ENCODE measurements at places on chromosomes 3 and 15.

DNA sequence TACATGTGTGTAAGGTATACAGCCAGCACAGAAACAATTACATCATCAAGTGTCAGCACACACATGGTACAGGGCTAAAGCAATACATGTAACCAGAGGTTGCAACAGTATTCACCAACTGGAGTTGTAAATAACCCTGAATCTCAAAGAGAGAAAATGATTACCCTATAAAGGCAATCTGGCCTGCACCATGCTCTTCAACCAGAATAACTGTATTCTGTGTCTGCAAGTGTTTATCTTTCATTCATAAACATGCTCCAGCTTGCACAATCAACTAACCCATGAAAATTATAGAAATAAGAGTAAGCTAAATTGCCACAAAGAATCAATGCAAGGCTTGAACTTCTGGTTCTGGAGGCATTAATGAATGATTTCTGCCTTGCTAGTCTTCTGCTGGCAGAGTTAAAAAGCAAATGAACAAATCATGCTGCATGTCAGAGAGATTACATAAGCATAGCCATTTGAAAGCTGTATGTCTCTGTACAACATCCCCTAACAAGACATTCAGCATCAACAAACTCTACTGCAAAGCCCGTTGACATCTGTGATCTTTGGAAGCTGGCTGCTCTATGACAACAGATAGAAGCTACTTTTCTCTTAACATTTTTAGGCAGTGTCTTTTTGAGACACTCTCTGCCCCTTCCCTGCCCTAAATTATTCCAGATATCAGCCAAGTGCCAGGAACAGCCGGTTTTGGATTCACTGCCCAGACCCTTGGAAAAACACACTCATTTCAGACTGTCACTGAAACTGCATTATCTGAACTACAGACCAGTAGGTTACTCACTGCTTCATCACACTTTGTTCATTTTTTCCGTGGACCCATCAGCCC lies 871.0 kb downstream of the OTOL1 start:
- no peak for DNase-seq

- DNase-seq, result no peak
Observed at GRCh38 chr3:13192471-13193213, 119.4 kb upstream of the IQSEC1 start.

DNA sequence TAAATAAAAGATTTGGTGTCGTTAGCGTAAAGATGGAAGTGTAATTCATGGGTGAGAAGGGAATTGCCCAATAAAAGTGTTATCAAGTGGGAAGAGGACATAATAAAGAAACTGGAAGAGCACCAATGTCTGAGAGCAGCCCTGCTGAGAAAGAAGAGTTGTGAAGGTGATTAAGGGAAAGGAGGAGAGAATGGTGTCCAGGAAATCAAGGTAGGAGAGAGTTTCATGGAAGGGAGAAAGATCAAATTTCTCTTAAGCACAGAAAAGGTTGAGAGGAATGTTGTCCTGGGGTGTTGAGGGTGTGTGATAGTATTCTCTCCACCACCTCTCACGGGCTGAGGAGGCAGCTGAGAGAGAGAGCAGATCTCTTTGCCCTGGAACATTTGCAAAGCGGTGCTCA lies 339.7 kb downstream of the SATB1 start:
- no peak for DNase-seq

- DNase-seq, result no peak
Observed at GRCh38 chr3:120762615-120763014, 20.1 kb downstream of the GTF2E1 start.

DNA sequence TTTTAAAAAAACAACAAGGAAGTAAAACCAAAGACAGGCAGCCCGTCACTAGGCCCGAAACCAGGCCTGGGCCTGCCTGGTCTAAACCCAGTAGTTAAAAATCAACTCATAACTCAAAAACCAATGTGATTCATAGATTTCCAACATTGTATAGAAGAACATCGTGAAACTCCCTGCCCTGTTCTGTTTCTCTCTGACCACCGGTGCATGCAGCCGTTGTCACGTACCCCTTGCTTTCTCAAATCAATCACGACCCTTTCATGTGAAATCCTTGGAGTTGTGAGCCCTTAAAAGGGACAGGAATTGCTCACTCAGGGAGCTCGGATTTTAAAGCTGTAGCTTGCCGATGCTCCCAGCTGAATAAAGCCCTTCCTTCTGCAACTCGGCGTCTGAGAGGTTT lies 89.5 kb downstream of the DCLK3 start:
- DNase-seq, result no peak

GRCh38 chr15:35926007-35926380 lies 380.0 kb upstream of the DPH6 start:
- DNase-seq, result no peak

- no peak for DNase-seq
Observed at GRCh38 chr15:89758981-89759380, 7.9 kb upstream of the MESP1 start.

GRCh38 chr3:66480666-66481065 lies 20.2 kb downstream of the LRIG1 start:
- DNase-seq, result no peak

- DNase-seq, result no peak
Observed at GRCh38 chr3:184526088-184526433, 35.5 kb upstream of the EPHB3 start.

DNA sequence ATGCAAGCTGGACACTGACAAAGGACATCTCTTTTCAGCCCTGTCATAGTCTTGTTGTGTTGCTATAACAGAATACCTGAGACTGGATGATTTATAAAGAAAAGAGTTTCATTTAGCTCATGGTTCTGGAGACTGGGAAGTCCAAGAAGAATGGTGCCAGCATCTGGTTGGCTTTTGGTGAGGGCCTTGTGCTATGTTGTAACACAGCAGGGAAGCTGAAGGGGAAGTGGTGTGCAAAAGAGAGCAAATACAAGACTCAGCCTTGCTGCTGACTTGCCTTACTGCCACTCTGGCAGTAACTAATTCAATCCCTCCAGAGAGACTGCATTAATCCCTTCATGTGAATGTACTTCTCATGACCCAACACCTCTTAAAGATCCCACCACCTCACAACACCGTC lies 356.3 kb upstream of the PROK2 start:
- no peak for DNase-seq

DNA sequence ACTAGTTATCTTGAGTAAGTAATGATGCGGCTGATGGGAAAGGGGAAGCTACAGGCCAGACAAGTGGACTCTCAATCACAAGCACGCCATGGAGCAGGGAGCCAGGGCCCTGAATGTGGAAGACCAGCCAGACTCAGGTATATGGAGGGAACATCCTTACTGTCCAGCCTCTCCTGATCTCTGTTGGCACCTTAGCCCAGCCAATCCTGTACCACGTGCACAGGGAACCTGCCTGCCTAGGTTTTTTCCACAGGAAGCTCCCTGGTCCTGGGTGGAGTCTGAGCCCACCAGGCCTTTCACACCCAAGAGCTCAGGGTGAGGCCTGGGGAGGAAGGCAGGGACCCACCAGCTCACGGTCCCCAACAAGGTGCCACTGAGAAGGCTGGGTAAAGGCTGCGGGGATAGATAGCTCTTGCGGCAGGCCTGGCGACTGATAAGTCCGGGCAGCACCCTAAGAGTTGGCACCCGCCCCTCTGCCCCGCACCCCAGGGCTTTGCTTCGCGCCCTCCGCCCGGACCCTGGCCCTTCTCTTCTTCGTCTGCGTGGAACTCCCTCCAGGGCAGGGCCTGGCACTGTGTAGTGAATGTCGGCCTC lies 933 bp upstream of the APEH start:
- DNase-seq, result no peak

DNA sequence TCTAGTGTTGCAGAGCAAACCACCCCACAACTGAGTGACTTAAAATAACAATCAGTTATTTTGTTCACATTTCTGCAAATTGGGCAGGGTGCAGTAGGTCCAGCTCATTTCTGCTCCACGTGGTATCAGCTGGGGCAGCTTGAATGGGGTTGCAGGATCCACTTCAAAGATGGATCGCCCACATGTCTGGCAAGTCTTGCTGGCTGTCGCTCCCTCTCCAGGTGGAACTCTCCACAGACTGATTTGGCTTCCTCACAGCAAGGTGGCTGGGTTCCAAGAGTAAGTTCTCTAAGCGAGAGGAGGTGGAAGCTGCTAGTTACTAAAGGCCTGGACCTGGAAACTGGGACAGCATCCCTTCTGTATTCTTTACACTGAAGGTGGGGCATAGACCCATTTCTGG lies 213.3 kb downstream of the SLC9A9 start:
- no peak for DNase-seq

GRCh38 chr15:57172925-57173324 lies 203.4 kb upstream of the CGNL1 start:
- DNase-seq, result no peak

GRCh38 chr3:94778289-94778688 lies 715.4 kb downstream of the NSUN3 start:
- no peak for DNase-seq

DNA sequence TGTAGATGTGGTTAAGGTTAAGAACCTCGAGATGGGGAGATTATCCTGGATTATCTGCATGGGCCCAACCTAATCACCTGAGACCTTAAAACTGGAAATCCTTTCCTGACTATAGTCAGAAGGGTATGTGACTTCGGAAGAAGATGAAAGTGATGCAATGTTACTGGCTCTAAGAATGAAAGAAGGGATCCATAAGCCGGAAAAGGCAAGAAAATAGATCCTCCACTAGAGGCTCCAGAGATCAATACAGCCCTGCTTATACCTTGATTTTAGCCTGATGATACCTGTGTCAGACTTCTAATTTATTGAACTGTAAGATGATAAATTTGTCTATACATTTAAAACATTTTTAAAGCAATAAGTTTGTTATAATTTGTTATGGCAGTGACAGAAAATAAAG lies 21.5 kb upstream of the GASK1A start:
- no peak for DNase-seq

- no peak for DNase-seq
Observed at GRCh38 chr15:39181056-39181747, 399.7 kb upstream of the THBS1 start.

DNA sequence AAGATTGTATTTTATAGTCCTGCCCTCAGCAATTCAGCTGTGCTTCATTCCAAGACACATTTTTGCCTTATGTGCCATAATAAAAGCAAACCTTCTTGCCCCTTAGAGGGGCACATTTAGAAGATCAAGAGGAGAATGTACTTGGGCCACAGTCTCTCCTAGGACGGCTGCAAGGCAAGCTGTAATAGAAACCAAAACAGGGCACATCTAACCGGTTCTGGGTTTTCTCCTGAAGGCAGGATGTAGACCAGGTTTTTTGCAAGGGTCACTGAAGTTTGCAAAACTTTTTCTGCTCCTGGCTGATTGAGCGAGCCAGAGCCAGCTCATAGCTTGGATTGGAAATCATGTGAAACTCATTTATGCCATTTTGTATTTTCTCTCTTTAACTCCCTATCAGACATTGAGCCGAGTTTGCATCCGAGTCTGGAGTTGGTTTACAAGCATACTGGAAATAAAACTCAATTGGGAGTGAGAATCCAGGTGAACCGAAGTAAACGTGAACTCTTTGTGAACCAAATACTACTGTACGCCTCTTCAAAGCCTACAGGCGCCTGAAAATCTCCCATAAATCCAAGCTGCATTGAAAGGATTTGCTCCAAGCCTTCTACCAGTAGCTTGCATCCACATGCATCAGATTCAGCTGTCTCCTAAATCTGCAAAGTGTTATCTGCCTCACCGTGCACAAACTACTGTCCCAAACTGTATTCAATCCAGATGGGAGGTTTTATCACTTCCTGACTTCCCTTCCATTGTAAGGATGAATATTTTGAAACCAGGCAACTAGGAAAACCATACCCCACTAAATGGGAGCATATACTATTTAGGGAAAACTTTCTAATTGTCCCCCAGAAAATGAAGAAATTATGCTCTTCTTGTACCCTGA lies 60.9 kb upstream of the TSC22D2 start:
- DNase-seq, result no peak

- DNase-seq, result no peak
Observed at GRCh38 chr3:186487819-186488218, 56.4 kb downstream of the CRYGS start.

GRCh38 chr15:25892126-25892525 lies 29.0 kb upstream of the ATP10A start:
- no peak for DNase-seq
